Fibroblast of skin of left quadriceps (primary cell): ENCODE measurements at places on chromosomes 4 and X.

DNA sequence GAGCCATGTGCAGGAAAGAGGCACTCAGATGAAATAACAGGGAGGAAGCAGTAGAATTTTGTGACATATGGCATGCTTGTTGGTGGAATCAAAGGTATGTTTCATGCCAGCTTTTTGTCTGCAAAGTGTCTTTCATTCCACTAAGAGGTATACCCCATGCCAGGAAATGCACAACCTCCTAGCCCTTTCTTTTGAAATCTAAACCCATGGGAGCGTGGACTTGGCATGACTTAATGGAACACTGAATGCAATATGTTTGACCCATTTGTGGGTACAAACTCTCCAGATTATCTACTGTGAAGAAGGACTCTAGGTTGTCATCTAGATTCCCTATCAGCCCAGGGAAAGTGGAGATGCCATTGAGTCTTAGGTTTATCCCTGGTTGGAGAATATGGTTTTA lies 338.3 kb upstream of the TEX13C start:
- DNase-seq, result no peak

GRCh38 chr4:8554555-8555100 lies 25.6 kb upstream of the GPR78 start:
- no peak for DNase-seq

DNA sequence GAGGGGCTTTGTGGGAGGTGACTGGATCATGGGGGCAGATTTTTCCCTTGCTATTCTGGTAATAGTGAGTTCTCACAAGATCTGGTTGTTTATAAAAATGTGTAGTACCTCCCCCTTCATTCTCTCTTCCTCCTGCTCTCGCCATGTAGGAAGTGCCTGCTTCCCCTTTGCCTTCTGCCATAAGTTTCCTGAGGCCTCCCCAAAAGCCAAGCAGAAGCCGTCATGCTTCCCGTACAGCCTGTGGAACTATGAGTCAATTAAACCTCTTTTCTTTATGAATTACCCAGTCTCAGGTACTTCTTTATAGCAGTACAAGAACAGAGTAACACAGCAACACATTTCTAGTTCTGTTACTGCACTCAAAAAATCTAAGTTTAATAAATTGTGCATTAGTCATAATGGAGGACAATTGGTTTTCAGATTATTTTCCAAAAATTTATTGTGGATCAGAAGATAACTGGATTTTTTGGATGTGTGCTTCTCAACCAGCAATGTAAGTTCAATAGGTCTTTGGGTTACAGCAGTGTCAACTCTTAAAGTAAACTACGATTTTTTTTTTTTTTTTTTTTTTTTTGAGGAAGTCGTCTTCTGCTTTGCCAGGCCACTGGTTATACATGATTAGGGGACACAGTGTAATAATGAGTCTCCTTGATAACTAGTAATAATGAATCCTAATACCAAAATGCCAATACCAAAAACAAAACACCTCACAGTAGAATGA lies 69.9 kb downstream of the CHIC2 start:
- no peak for DNase-seq

DNA sequence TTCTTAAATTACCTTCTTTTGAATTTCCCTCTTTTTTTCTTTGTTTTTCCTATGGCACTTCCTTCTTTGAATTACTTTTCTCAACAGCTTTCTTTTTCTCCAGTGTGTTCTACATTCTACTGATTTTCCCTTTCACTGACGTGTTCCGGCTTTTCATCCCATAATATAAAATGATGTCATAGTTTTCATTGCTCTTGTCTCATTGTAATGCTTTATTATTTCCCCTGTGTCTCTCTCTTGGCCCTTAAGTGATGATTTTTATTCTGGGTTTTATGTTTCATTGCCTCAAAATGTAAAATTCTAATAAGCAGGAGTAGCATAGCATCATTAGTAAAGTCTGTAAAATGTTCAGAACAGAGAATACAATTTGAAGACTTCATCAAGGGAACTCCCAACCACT lies 299.3 kb downstream of the KCTD8 start:
- DNase-seq, result no peak

- peak; percentile 9 for DNase-seq
Measured at GRCh38 chr4:79650217-79650616, 242.2 kb upstream of the GK2 start.

GRCh38 chr4:87266986-87267385 lies 46.6 kb upstream of the KLHL8 start:
- DNase-seq, result no peak

DNA sequence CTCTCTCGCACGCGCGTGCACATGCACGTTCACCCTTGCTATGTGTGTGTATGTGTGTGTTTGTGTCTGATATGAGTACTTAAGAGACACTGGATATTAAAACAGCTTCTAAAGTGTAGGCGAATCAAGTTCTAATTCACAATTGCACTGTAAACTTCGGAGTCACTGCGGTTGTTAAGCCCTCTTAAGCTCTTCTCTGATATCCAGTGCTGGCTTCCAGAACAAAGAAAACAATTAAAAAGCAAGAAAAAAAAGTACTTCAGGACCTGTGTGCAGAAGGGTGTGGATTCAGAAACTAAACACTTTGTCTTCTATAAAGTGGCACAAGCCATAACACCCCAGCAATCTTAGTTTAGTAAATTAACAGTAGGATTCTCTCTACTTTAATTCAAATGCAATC lies 300.2 kb downstream of the PCDH7 start:
- DNase-seq, result no peak
